Prostate gland (tissue), 2 donors: ENCODE measurements at places on chromosomes 16 and 17. TPM values are rescaled to one million over a fixed set of nuclear protein-coding genes. Genes with fewer than 3 reads are reported as not detected.
A peak's percentile ranks its signal among the peaks of the same experiment; 100 is the strongest.

SPATA32 gene
- not detected for total RNA-seq

PYY gene
- total RNA-seq: not detected

LGALS9B gene
- not detected for total RNA-seq

CCL5 gene
- total RNA-seq: 1.2 TPM

HCRT gene
- total RNA-seq: not detected

OSBPL7 gene
- 19.2 TPM for total RNA-seq

DNA sequence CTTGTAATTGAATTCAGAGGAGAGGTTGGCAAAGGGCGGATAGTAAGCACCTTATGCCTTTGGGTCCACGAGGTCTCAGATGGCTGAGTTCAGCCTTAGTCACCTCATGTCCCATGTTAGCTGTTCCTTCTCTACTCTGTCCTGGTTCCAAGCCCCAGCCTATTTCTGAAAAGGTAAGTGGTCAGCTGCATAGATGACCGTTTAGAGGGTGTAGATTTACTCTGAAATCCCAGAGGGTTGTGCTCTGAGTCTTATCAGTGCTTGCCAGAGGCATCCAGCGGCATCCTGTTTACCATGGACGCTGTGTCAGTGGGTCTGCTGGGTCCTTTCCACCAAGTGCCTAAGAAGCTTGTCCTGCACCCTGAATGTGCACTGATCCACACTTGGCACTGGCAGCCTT is 1.9 kb downstream of the ZNF778 start:
- no peak for DNase-seq
- peaks cover 5% of the 10 kb centered on the region for H3K36me3 ChIP-seq
- no peak overlapping the region for H3K27ac ChIP-seq
- no peaks in the 10 kb centered on the region for H3K27me3 ChIP-seq

DNA sequence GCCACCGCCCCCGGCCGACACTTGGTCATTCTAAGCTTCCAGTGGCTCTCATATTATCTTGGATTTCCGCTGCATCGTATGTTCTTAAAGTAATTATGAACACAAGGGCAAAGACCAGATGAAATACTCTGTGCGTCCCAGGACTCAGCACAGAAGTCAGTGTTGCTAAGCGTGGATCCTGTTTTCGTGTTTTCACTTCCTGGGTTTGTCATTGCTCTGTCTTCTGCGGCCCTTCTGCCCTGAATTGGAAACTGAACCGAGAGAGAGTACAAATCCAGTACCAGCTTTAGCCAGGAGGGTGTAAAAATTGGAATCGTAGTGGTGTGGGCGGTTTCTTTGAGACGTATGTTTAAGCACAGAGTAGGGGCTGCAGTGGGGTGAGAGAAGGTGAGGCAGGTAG is 32.7 kb downstream of the DBNDD1 start:
- H3K36me3 ChIP-seq: peaks cover 8% of the 10 kb centered on the region
- DNase-seq: no peak
- H3K27ac ChIP-seq: no peak overlapping the region

DNA sequence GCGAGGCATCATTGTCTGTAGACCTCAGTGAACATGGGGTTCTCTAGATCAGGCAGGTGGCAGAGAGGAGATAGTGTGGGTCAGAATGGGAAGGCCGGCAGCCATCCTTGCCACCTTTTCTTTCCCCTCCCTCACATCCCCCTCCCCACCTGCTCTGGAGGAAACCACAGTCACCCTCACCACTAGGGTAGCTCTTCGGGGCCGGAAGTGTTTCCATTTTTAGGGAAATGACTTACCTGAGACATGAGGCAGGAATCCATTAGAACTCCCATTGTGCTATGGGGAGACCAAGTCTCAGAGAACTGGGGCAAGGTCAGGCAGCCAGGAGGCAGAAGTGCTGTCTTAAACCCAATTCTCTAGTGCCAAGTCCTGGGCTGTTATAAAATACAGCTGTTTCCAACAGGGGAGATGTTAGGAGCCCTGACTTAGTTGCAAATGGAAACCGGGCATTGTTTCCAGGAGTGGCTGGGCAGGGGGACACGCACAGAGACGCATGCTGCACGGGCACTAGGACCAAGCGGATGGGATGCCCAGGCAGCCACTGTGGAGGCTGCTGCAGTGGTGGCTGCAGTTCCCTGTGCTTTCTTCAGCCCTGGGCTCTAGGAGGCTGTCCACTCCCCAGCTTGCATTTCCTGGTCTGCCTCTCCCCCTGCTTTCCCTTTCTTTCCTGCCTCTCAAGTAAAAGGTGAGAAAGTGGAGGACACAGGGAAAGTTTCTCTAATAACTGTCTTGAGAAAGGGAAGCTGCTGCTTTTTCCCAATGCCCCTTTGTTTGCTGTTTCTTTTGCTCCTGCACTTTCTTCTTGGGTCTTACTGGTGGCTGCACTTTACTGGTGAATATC is 2.8 kb downstream of the HAS3 start:
- no peaks in the 10 kb centered on the region for H3K36me3 ChIP-seq
- H3K27ac ChIP-seq: no peak overlapping the region
- H3K4me1 ChIP-seq: peaks cover 15% of the 10 kb centered on the region
- DNase-seq: no peak
- H3K27me3 ChIP-seq: no peaks in the 10 kb centered on the region

GRCh38 chr17:8122924-8123694 is 797 bp downstream of the HES7 start:
- DNase-seq: no peak
- H3K27me3 ChIP-seq: no peaks in the 10 kb centered on the region
- no peaks in the 10 kb centered on the region for H3K36me3 ChIP-seq
- H3K27ac ChIP-seq: no peak overlapping the region
- peak overlapping the region; percentile 41 for H3K4me3 ChIP-seq

DNA sequence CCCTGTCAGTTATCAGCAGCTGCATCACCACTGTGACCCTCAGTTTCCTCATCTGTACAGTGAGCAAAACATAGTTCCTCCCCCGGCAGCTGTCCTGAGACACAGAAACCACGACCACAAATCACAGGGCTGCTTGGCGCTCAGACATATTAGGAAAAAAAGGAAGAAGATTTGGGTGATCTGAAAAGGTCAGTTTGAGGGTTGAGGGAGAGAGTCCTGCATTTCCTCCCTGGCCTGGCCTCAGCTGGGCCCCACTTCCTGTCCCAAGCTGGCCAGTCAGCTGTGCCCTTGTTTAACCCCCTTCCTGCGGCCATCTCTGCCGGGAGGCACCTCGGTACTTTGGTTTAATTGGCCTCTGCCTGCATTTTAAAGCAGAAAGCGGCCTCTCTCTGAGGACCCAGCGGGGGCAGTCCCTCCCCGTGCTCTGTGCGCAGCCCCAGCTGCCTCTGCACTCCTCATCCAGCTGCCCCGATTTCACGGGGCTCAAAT is 24.0 kb upstream of the CIBAR2 start:
- no peaks in the 10 kb centered on the region for H3K36me3 ChIP-seq
- H3K27ac ChIP-seq: no peak overlapping the region
- no peaks in the 10 kb centered on the region for H3K27me3 ChIP-seq

DNA sequence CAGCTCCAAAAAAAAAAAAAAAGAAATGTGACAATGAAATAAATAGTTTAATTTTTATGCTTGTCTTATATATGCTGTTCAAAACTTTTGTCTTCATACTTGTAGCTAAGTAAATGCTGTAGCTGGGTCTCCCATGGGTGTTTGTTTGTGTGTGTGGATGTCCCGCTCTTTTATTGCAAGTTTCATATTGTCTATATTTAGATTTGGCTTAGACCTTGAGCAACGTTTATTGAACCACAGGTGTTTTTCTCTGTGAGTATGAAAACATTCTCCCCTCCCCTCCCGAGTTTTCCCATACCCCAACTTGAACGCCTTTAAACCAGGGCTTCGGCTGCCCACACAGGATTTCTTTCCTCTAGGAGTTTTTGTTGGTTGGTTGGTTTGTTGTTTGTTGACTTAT is 45.2 kb downstream of the MFSD11 start:
- DNase-seq: no peak
- no peak overlapping the region for H3K4me3 ChIP-seq
- H3K27me3 ChIP-seq: no peaks in the 10 kb centered on the region
- no peaks in the 10 kb centered on the region for H3K36me3 ChIP-seq

GRCh38 chr17:14282726-14283125 is 18.2 kb upstream of the HS3ST3B1 start:
- no peak for DNase-seq
- no peaks in the 10 kb centered on the region for H3K36me3 ChIP-seq
- no peak overlapping the region for H3K27ac ChIP-seq
- no peak overlapping the region for H3K4me3 ChIP-seq
- H3K4me1 ChIP-seq: no peaks in the 10 kb centered on the region

DNA sequence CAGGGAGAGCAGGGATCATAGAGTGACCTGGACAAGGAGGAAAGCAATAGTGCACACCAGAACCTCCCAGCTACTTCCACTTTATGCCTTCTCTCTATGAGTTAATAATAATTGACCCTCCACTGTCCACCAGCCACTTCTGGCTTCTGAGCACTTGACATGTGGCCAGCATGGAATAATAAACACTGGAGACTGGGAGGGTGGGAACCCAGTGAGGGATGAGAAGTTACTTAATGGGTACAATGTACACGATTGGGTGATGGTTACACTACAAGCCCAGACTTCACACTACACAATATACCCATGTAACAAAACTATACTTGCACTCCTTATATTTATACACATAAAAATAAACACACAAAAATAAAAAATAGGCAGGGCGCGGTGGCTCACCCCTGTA is 11.4 kb downstream of the CDC42EP4 start:
- DNase-seq: no peak
- no peaks in the 10 kb centered on the region for H3K27me3 ChIP-seq
- H3K36me3 ChIP-seq: no peaks in the 10 kb centered on the region
- no peak overlapping the region for H3K4me3 ChIP-seq

GRCh38 chr17:29591737-29592608 is 959 bp upstream of the ANKRD13B start:
- DNase-seq: peak; percentile 83
- no peaks in the 10 kb centered on the region for H3K36me3 ChIP-seq
- H3K27me3 ChIP-seq: no peaks in the 10 kb centered on the region
- H3K27ac ChIP-seq: peak overlapping the region; percentile 77
- peaks cover 24% of the 10 kb centered on the region for H3K4me1 ChIP-seq
- no peak overlapping the region for H3K4me3 ChIP-seq

DNA sequence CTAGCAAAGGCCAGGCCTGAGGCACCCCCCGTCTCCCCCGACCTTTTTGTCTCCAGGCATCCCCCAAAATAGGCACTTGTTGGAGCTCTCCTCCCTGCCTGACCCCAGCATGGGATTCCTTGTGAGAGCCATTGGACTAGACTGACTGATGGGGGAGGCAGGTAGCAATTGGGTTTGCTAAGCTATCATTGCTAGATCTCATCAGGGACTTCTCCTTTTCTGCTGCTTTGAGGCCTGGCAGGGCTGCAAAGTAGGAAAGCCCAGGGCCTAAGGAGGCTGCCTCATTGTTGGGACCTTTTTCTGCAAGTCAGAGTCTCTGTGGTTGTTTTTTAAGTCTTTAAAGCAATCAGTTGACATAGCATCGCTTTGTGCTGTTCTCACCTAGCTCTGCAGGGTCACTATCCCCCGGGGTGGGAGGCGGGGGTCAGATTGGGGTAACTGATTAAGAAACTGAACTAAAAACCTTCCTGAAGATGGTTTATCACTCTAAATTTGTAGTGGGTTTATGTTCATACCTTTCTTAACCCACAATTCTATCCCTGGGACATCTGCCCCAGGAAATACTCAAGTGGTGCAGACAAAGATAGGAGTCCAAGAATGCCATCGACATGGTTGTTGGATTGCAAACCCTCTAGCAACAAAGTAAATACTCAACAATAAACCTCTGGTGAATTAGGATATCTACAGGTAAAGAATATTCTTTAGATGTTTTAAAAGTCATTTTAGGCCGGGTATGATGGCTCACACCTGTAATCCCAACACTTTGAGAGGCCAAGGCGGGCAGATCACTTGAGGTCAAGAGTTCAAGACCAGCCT is 28.0 kb downstream of the LLGL2 start:
- no peak overlapping the region for H3K27ac ChIP-seq
- no peaks in the 10 kb centered on the region for H3K36me3 ChIP-seq
- DNase-seq: no peak

GRCh38 chr16:2372684-2373083 is 32.2 kb upstream of the ABCA3 start:
- DNase-seq: no peak
- H3K36me3 ChIP-seq: no peaks in the 10 kb centered on the region
- H3K27ac ChIP-seq: no peak overlapping the region

GRCh38 chr16:13291591-13292333 is 390.4 kb downstream of the SHISA9 start:
- no peaks in the 10 kb centered on the region for H3K27me3 ChIP-seq
- H3K4me1 ChIP-seq: no peaks in the 10 kb centered on the region
- H3K36me3 ChIP-seq: no peaks in the 10 kb centered on the region
- no peak overlapping the region for H3K4me3 ChIP-seq
- no peak overlapping the region for H3K27ac ChIP-seq

DNA sequence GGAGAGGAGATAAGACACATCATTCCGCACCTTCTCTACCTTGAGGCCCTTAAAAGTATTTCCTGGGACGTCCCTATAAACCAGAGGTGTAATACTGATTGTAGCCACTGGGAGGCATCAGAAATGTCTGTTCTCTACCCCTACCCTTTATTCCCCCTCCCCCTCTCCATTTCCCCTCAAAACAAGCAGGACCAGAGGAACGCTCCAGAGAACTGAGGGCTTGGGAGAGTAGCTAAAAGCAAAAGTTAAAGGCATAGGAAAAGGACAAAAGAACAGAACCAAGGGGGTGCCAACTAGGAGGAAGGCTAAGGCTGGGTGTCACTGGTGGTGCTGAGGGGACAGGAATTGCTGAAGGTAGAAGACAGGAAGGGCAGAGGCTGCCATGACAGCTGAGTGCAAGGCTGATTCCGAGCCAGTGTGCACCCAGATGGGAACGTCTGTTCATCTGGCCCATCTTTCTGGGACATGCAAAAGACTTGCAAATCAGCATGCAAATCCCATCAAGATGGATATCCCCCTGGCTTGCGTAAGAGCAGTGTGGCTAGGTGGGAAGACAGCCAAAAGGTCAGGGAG is 6.7 kb downstream of the CAMTA2 start:
- peaks cover under 1% of the 10 kb centered on the region for H3K4me1 ChIP-seq
- no peak overlapping the region for H3K4me3 ChIP-seq
- no peaks in the 10 kb centered on the region for H3K36me3 ChIP-seq
- H3K27me3 ChIP-seq: no peaks in the 10 kb centered on the region
- H3K27ac ChIP-seq: no peak overlapping the region

DNA sequence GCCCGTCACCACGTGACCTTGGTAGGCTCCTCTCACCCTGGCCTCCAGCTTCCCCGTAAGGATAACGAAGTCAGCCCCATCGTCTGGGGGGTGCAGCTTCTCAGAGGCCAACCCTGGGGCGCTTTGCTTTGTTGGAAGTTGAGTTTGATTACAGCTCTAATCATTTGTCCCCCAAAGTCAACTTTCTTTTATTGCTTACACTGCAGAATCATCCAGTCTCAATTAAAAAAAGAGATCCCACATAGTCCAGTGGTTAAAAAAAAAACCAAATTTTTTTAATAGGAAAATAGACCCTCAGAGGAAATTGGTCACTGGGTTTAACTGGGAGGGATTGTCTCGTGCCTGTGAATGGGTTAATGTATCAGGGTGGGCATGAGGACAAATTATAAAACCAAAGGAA is 7.8 kb upstream of the GPRC5C start:
- H3K27ac ChIP-seq: no peak overlapping the region
- no peaks in the 10 kb centered on the region for H3K27me3 ChIP-seq
- H3K36me3 ChIP-seq: no peaks in the 10 kb centered on the region
- DNase-seq: no peak
- H3K4me3 ChIP-seq: no peak overlapping the region

GRCh38 chr16:85316321-85316919 is 204.1 kb upstream of the CIBAR2 start:
- no peak overlapping the region for H3K27ac ChIP-seq
- H3K27me3 ChIP-seq: no peaks in the 10 kb centered on the region
- no peak overlapping the region for H3K4me3 ChIP-seq
- peaks cover 5% of the 10 kb centered on the region for H3K4me1 ChIP-seq
- peak; percentile 50 for DNase-seq
- H3K36me3 ChIP-seq: no peaks in the 10 kb centered on the region

- peak overlapping the region; percentile 68 for H3K4me3 ChIP-seq
- H3K4me1 ChIP-seq: no peaks in the 10 kb centered on the region
- H3K36me3 ChIP-seq: no peaks in the 10 kb centered on the region
- H3K27me3 ChIP-seq: no peaks in the 10 kb centered on the region
- H3K27ac ChIP-seq: peak overlapping the region; percentile 87
Observed at GRCh38 chr17:82497483-82498405, 21.8 kb upstream of the FOXK2 start.
